ENCODE measurements at places on chromosomes 1 and 21. TPM values are rescaled to one million over a fixed set of nuclear protein-coding genes. Genes with fewer than 3 reads are reported as not detected.
A peak's percentile ranks its signal among the peaks of the same experiment; 100 is the strongest.

The CCDC185 gene
- not detected for total RNA-seq

GRCh38 chr21:43902441-43902840 lies 37.4 kb downstream of the AGPAT3 start:
- DNase-seq, result peak; percentile 57

The ARHGEF10L gene
- 56.3 TPM for total RNA-seq

The TNFSF4 gene
- total RNA-seq, result 0.99 TPM

The TATDN3 gene
- total RNA-seq, result 15.0 TPM

- no peak for DNase-seq
Observed at GRCh38 chr1:160795951-160796383, at the start of gene LY9. Gene LY9, plus strand, starts transcription at chr1:160796174. Its CDS starts 14 bp downstream, at chr1:160796188.

- DNase-seq, result peak; percentile 70
Observed at GRCh38 chr21:32257962-32258785, 20.7 kb downstream of the MIS18A start.

DNA sequence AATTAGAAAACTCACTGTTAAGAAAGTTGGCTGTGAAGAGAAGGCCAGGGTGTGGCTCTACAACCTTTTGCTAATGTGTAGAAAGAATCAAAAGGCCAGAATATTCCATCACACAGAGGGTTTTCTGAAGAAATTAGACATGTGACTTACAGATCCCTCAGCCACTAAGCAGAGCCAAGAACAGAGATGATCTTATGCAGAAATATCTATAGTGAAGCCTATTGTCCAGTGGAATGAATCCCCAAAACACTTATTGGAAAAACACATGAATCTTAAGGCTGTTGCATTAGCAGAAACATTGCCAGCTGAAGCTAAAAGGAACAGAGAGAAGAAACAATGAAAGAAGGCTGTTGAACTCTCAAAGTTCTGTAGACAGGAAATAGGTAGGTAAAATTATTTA lies 979.2 kb downstream of the MRPL39 start:
- DNase-seq, result no peak

The C1QB gene
- total RNA-seq, result 134 TPM

The SHC1 gene
- total RNA-seq, result 63.2 TPM

- no peak for DNase-seq
Observed at GRCh38 chr1:115331558-115332331, 6.3 kb downstream of the NGF start.

DNA sequence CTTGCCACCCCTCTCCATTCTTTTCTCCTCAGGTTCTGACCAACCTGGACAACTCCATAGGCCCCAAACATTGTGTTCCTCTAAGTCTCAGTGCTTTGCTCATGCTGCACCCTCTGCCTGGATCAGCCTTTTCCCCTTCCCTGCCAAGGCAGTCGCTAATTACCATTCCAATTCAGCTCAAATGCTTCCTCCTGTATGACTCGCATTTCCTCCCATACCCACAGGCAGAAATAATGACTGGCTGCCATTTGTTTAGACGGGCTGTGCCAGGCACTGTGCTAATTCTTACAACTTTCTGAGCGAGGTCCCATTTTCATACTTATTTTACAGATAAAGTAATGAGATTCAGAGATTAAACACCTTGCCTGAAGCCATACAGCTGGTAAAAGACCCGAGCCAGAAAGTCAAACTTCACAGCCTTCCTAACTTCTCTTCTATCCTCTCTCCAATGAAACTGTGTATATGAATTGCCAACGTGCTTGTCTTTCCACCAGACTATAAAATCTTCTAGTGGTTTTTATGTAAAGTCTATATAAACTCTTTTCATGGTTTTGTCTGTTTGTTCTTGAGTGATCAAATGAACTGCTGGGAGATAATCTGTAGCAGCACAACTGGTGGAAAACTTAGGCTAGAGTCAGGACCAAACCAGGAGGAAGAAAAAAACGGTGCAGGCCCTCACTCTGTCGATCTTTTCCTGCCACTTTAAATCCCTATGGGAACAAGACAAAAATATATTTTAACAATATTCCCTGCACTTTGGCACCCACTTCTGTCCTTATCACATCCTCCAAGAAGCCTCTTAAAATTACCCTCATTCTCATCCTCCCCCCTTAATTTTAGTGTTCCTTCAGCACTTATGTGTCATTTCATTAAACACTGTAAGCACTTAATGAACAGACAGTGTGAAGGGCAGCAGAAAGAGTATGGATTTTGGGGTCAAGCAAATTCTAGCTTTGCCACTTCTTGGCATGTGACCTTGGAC lies 33.7 kb downstream of the RAB3B start:
- DNase-seq, result no peak

The UTS2 gene
- total RNA-seq, result not detected

DNA sequence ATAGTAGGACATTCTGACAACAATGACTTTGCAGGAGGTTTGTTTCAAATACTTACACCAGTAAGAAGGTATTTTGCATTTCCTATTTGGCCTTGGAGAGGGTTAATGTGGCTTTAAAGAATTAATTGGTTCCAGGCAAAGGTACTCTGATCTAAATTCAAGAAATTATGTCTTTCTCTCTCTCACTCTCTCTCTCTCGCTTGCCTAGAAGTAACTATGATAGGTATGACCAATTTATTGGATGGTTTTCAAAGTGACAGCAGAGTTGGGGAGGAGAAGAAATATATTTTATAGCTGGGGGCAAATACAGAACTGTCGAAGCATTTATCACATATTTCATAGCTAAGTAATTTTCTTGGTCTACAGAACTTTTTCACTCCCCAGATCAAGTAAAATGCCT lies 116.0 kb downstream of the ATP6V1G3 start:
- DNase-seq, result no peak

DNA sequence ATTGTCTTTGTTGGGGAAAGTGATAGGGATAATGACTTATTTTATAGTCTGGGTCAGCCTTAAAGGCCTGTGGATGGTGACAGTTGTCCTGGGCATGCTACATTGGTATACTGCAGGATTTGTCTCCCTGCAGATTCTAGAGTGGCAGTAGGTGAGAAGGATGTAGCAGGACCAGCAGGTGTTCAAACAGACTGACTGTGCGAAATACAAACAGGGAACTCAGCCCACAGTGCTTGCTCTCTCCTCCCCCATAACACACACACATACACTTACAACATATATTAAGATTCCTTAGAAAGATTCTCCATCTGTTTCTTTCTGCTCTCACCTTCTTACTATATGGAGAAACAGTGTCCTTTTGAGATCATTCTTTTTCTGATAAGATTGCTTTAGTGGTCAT lies 6.9 kb downstream of the PDE4B start:
- no peak for DNase-seq

The KRTAP12-2 gene
- total RNA-seq, result not detected

DNA sequence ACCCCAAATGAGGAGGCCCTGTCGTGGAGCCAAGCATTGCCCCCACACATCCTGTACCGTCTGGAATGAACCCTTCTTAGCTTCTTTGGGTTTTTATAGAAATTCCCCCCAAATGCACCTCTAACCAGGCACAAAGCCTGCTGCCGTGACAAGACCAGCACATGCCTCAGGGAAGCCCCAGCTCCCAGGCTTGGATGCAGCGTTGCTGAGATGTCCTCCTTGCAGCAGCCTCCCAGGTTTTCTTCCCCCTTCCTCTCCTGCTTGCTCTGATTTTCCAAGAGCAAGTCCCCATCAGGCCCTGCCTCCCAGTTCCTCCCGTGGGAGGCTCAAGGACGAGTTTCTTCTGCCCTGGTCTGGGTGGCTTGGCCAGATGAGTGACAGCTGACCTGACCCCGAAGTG lies 119.0 kb upstream of the VAMP3 start:
- no peak for DNase-seq

DNA sequence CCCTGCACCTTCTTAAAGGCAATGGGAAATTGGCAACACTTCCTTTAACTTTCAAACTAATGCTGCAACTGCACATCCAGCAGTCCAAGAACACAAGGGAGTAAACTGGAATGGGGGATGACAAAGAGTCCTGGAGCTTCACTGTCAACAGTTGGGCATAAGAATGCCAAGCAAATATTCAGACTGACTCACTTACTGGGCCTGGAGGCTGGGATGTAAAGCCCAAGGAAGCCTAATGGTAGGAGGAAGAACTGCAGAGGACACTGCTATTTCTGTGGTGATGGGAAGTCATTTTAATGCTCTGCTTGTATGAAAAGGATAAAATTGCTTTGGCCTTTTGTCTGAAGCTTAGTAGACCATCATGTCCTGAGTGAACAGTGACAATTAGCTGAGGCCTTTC lies 15.7 kb upstream of the DMRTA2 start:
- DNase-seq, result no peak

GRCh38 chr1:198598796-198599321 lies 40.0 kb upstream of the PTPRC start:
- no peak for DNase-seq

GRCh38 chr1:185478877-185479276 lies 161.8 kb upstream of the IVNS1ABP start:
- no peak for DNase-seq

The NECAP2 gene
- 14.1 TPM for total RNA-seq

DNA sequence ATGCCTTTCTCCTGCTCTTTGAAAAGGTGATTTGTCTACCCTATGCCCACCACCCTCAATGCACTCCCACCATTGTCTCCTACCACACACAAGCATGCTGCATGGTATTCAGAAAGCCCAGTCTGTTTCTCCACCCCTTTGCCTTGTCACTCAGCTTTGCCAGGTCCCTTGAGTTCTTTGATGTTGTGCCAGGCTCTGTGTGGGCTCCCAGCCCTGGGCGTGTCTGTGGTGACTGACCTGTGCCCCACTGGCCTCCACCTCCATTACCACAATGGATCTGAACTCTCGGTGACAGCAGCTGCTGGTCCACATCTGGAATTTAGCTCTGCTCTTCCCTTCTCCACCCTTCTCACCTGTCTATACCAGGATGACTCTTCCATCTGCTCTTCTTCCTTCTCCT lies 34.9 kb downstream of the ATP2B4 start:
- peak; percentile 52 for DNase-seq

DNA sequence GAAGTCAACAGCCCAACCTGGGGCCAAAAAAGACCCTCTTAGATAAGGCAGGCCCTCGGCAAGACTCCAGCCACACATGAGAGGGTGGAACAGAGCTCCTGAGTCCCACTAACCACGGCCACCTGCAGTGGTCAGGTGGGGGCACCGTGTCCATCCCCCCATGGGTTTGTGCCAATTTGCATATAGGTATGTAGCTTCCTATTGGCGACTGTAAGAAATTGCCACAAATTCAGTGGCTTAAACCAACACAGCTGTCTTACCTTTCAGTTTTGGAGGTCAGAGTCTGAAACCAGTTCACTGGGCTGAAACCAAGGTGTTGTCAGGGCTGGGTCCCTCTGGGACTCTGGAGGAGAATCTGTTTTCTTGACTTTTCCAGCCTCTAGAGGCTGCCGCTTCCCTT lies 59.3 kb downstream of the COL18A1 start:
- peak; percentile 15 for DNase-seq

GRCh38 chr1:66266350-66266749 lies 267.6 kb upstream of the SGIP1 start:
- DNase-seq, result no peak

The PDC gene
- not detected for total RNA-seq

GRCh38 chr21:33268393-33268736 lies 2.2 kb downstream of the IL10RB start:
- DNase-seq, result no peak

GRCh38 chr1:3452866-3453175 lies 1.6 kb upstream of the ARHGEF16 start:
- DNase-seq, result no peak

DNA sequence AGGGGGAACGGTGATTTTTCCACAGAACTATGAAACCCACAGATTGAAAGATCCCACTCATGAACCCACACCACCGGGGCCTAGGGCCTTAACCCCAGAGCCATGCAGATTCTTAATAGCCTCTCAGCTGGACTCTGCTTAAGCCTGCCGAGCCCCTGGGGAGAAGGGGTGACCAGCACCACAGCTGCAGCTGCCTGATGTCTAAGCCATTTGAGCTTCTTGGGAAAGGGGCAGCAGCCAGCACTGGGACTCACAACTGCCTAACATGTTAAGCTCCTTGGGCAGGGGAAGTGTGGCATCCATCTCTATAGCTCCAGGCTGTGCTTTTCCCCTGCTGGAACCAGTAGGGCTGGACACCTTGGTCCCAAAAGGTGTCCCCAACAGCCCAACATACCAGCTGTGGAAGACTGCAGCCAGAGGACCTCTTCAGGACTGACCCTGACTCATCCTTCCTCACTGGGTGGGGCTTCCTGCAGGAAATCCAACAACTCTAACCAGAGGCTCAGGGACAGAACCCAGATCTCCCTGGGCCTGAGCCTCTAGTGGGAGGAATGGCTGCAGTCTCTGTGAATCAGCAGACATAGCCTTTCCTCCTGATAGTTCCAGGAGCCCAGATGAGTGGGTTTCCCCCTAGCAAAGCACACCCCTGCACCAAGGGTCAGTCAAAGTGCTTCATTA lies 34.6 kb upstream of the FMO3 start:
- DNase-seq, result no peak

The TSPAN1 gene
- 2.4 TPM for total RNA-seq

The SFT2D2 gene
- total RNA-seq, result 22.5 TPM

GRCh38 chr1:196690582-196690981 lies 38.7 kb downstream of the CFH start:
- no peak for DNase-seq

- no peak for DNase-seq
Observed at GRCh38 chr1:57115030-57115614, 149.3 kb upstream of the C8B start.

The FABP3 gene
- total RNA-seq, result 2,322 TPM

- no peak for DNase-seq
Observed at GRCh38 chr1:45685308-45686014, 872 bp downstream of the GPBP1L1 start.

DNA sequence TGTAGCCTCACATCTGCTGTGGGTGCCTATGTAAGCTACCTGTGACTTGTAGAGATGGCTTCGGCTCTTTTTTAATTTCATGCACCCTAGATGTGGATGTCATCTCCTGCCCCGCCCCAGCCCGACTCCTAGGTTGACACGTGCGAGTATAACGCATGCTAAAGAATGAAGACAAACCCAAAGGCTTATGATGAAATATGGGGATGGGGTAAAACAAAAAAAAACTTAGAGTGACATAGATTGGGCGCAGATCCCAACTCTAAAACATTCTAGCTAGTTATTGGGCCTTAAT lies 613 bp upstream of the ERO1B start:
- no peak for DNase-seq

- no peak for DNase-seq
Observed at GRCh38 chr1:240254778-240255291, 163.2 kb downstream of the FMN2 start.

DNA sequence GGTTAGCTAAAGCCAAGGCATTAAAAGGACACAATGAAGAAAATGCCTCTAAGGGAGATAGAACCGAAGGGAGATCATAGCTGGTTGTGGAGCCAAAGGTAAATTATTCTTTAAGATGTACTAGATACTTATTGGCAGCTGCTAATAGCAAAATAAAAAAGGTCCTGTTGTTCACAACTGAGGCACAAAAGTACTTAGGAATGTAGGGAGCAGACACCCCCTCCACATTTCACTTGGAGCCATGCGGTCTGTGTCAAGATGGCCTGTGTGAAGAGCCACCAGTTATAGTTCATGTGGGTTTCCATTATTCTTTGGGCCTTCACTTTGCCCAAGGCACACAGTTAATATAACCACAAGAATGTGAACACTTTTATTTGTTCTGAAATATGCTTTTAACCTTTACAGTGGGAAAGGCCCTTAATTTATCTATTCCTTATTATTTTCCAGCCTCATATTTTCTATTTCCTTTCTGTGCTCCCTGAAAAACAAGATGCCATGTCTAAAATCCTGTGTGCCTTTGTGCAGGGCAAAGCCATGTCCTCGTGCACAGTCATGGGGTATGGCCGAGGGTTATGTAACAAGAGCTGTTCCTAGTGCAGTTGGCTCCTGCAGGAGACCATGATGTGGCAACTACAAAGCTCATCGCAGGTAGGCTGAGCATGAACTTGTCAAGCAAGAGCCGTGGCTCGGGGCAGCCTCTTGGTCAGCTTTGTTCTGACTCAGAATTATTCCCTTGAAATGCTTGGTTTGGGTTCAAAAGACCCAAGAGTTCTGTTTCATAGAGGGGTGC lies 16.2 kb upstream of the WDR26 start:
- no peak for DNase-seq
